ENCODE measurements at places on chromosomes 7 and 10. TPM values are rescaled to one million over a fixed set of nuclear protein-coding genes. Genes with fewer than 3 reads are reported as not detected.

GRCh38 chr7:151699147-151699927 is 177.6 kb downstream of the PRKAG2 start:
- peaks cover 12% of the 10 kb centered on the region for H3K4me1 ChIP-seq
- no peaks in the 10 kb centered on the region for H3K27me3 ChIP-seq
- DNase-seq: peak; percentile 97
- H3K4me3 ChIP-seq: no peak overlapping the region

HOXA4 gene
- total RNA-seq: 1.1 TPM

DNA sequence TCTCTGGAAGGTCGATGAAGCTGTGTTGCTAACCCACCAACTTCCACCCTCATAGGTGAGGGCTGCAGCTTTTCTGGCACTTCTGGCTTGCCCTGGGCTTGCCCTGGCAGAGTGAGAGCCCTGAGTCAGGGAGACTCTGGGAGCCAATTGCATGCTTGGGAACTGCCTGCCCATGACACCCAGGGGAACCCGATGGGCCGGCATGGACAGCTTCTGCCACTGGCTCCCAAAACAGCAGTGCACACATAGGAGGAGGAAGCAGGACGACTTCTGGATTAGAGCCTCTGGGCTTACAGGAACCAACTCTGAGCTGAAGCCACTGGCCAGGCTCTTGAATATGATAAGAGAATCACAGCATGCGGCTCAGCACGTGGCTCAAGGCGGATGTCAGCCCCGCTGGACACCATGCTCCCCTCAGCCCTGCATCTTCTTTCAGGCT is 135.2 kb upstream of the UNC5B start:
- no peak for DNase-seq
- H3K27ac ChIP-seq: no peak overlapping the region
- H3K4me3 ChIP-seq: no peak overlapping the region
- H3K27me3 ChIP-seq: peaks cover 40% of the 10 kb centered on the region

DNA sequence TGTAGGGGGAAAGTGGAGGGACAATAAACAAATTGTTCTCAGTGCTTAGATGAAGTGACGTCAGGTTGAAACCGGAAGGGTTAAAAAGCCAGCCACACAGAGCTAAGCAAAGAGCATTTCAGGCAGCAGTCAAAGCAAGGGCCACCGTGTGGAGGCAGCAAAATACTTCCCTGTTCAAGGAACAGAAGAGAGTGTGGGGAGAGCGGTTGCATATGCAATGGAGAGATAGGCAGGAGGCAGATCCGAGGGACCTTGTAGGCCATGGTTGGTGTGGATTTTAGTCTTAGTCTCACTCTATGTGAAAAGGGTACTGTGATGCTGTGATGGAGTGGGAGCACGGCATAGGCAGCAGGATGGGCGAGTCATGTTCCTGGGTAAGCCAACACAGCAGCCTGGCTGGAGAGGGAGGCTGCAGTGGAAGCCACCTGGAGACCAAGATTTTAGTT is 3.8 kb upstream of the STN1 start:
- no peaks in the 10 kb centered on the region for H3K27me3 ChIP-seq
- H3K4me1 ChIP-seq: peaks cover 2% of the 10 kb centered on the region
- H3K36me3 ChIP-seq: no peaks in the 10 kb centered on the region
- H3K4me3 ChIP-seq: no peak overlapping the region

DNA sequence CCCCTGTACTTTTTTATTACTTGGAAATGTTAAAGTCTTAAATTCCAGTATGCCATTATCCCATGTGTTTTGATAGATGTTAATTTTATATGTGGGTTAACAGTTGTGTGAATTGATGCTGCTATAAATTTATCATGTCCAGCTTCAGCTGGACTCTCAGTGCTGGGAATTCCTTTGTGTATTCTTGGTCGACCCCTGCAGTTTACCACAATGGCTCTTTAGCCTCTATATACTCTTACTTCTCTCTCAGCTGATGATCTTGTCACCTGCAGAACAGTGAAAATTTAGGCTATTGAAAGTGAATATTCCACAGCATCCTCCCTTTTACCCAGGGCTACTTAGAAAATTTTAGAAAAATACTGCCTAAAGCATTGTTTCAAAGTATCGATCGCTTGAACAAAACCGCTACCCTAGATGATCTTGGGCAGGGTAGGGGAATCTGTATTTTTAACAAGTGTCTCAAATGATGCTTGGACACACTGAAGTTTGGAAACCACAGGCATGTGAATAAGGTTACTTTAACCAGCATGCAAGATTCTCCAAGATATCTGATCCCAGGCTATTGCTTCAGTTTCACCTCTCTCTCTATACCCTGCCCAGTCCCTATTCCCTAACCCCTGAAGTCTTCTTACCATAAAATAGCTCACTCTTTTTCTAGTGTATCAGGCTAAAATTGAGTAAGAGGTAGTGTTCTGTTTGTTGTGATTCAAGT is 25.4 kb downstream of the LCOR start:
- H3K36me3 ChIP-seq: peaks cover 9% of the 10 kb centered on the region
- H3K4me1 ChIP-seq: peaks cover 5% of the 10 kb centered on the region
- no peak overlapping the region for H3K4me3 ChIP-seq
- DNase-seq: no peak

GRCh38 chr10:46308666-46309450 is 22.1 kb downstream of the ANTXRL start:
- no peak overlapping the region for H3K27ac ChIP-seq
- no peak for DNase-seq
- no peaks in the 10 kb centered on the region for H3K36me3 ChIP-seq
- H3K27me3 ChIP-seq: peaks cover 6% of the 10 kb centered on the region
- H3K4me1 ChIP-seq: peaks cover 9% of the 10 kb centered on the region

Data from IMR-90 (cell line).